Neuronal stem cell (in vitro differentiated cells): ENCODE measurements at places on chromosomes 12 and 14.

DNA sequence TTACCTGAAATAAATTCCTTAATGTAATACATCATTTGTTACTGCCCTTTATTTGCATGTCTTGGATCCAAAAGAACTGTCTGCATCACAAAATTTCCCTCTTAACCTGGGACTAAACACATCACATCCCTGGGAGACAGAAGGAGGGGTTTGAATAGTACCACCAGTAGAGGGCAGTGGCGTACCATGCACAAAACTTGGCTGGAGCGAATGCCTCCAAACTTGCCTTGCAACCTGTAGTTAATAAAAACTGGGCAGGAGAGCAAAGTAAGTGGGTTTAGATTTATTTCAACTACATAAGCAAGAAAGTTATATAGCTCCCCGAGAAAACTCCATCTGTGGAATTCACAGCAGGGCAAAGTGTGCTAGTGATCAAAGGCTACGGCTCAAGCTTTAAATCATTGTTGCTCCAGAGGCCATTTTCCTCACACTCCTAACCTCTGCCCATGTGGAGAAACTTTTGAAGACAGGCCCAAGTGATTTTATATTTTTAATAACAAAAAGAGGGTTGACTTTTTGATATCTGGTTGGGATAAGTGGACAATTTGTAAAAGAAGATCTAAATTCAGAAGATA, 1176.7 kb upstream of the SEL1L start:
- H3K27me3 ChIP-seq, result no peaks in the 10 kb centered on the region
- H3K27ac ChIP-seq, result no peak overlapping the region

DNA sequence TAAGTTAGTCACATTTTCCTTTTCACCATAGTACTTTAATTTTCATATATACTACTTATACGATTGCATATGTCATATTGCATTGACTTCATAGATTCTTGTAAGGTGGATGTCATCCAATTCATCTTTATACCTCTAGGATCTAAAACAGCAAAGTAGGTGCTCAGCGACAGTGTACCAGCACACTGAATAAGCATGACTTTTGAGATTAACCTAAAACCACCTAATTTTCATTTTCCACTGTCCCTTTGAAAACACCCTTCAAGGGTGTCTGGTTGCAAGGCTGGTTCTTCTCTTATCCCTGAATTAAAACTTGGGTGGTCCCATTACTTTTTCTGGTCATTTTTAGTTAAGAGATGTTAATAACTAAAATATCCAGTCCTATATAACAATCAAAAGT, 4.4 kb downstream of the GPR19 start:
- no peaks in the 10 kb centered on the region for H3K27me3 ChIP-seq
- no peak overlapping the region for H3K4me3 ChIP-seq
- H3K4me1 ChIP-seq, result peaks cover 4% of the 10 kb centered on the region
- no peaks in the 10 kb centered on the region for H3K36me3 ChIP-seq
- DNase-seq, result no peak
- no peak overlapping the region for H3K27ac ChIP-seq

DNA sequence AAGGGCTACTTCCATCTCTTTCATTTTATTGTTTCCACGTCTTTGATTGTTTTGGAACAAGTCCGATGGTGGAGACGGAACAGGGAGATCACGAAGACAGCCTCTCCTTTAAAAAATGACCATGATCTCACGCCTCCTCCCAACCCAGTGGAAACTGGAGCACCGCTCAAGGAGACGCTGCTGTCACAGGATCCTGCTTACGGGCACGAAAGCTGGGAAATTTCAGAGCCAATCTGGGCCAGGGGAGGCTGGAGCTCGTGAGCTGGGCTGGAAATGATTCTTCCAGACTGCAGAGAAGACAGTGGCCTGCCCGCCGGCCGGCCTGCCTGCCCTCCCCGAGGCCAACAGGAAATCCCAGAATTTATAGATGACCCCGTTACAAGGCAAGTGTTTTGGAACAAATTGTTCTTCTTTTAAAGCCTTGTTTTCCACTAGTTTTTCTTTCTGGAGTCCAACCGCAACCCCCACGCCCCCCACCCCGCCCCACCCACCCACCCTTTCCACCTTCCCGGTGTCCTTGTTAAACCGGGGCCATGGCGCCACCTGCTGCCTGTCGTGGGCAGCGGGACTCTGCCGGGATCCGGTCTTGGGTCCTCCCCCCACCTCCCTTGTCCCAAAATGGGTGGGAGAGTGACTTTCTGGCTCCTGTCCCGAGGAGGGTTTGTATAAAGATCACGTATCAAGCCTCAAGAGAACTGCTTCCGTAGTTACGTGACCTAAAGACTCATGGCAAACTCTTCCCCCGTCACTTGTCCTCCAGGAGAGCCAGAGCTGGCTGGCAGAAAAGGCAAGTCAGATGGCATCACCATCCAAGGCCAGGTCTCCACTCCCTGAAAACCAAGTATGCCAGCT, 40.3 kb downstream of the MAP1LC3B2 start:
- H3K4me3 ChIP-seq, result no peak overlapping the region
- peak; percentile 58 for DNase-seq
- no peaks in the 10 kb centered on the region for H3K4me1 ChIP-seq
- no peak overlapping the region for H3K27ac ChIP-seq
- H3K27me3 ChIP-seq, result no peaks in the 10 kb centered on the region
- no peaks in the 10 kb centered on the region for H3K36me3 ChIP-seq

- no peak overlapping the region for H3K4me3 ChIP-seq
- no peaks in the 10 kb centered on the region for H3K4me1 ChIP-seq
- peaks cover 78% of the 10 kb centered on the region for H3K36me3 ChIP-seq
- H3K27me3 ChIP-seq, result no peaks in the 10 kb centered on the region
- no peak for DNase-seq
Measured at GRCh38 chr12:111645433-111645832, 40.3 kb downstream of the BRAP start.

GRCh38 chr12:116744766-116745165, 6.7 kb downstream of the RNFT2 start:
- peaks cover 61% of the 10 kb centered on the region for H3K36me3 ChIP-seq
- no peak for DNase-seq
- no peak overlapping the region for H3K4me3 ChIP-seq
- no peaks in the 10 kb centered on the region for H3K4me1 ChIP-seq
- H3K27me3 ChIP-seq, result no peaks in the 10 kb centered on the region
- H3K27ac ChIP-seq, result no peak overlapping the region

- no peaks in the 10 kb centered on the region for H3K36me3 ChIP-seq
- H3K27me3 ChIP-seq, result no peaks in the 10 kb centered on the region
Measured at GRCh38 chr14:99632410-99633035, 12.4 kb upstream of the HHIPL1 start.

DNA sequence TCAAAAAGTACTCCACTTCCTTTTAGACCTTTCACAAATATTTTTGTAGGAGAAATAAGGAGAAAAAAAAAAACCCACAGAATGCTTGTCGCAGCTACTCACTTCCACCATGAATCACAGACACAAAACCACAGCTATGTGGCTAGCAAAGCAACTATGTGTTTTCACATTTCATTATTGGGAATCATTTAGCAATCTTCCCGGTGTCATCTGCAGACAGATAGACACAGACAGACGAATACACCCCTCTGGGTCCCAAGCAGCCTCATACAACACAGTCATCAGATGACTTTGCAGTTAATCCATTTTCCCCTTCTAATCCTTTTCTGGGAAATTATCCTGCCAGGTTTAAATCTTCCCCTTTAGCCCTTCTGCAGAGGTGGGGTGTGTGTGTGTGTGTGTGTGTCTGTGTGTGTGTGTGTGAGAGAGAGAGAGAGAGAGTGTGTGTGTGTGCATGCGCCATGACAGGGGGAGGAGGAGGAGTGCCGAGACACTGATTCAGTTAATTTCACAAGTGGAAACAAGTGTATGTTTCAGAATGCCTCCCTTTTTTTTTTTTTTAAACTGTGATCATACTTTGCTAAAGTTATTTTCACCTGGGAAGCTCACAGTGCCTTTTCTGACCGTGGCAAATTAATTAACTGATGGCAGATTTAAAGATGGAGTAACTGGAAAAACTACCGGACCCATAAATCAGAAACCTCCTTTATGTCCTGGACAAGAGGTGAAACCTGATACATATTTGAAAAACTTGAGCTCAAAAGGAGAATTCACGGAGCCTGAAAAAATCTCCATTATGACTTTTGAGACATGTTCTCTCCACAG, 39.9 kb downstream of the LTBP2 start:
- no peaks in the 10 kb centered on the region for H3K36me3 ChIP-seq
- peaks cover 10% of the 10 kb centered on the region for H3K4me1 ChIP-seq
- H3K27me3 ChIP-seq, result no peaks in the 10 kb centered on the region
- H3K4me3 ChIP-seq, result peak overlapping the region; percentile 49
- DNase-seq, result no peak

DNA sequence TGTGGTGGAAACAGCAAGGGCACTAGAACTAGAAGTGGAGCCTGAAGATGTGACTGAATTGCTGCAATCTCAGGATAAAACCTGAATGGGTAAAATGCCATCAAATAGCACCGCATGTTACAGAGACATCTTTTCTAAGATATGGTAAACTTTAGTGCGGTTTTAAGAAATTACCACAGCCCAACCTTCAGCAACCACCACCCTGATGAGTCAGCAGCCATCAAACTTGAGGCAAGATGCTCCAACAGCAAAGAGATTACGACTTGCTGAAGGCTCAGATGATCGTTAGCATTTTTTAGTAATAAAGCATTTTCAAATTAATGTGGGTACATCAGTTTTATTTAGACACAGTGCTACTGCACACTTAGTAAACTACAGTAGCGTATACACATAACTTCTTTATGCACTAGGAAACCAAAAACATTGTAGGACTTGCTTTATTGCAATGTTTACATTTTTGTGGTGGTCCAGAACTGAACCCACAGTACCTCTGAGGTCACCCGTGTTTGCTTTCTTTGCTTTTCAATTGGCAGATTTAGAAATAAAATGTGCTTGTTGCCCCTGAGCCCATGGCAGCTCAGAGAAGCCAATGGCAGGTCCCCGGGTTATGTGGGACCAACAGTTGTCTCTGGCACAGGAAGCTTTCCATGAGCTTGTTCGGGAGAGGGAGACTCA, 15.9 kb downstream of the GOLGA3 start:
- no peak overlapping the region for H3K4me3 ChIP-seq
- no peaks in the 10 kb centered on the region for H3K4me1 ChIP-seq
- DNase-seq, result no peak
- H3K27ac ChIP-seq, result no peak overlapping the region
- H3K36me3 ChIP-seq, result peaks cover 39% of the 10 kb centered on the region

- no peak overlapping the region for H3K27ac ChIP-seq
- no peak for DNase-seq
- H3K36me3 ChIP-seq, result no peaks in the 10 kb centered on the region
- H3K4me3 ChIP-seq, result no peak overlapping the region
- no peaks in the 10 kb centered on the region for H3K4me1 ChIP-seq
- no peaks in the 10 kb centered on the region for H3K27me3 ChIP-seq
Measured at GRCh38 chr14:65566820-65567522, 154.4 kb downstream of the FUT8 start.

DNA sequence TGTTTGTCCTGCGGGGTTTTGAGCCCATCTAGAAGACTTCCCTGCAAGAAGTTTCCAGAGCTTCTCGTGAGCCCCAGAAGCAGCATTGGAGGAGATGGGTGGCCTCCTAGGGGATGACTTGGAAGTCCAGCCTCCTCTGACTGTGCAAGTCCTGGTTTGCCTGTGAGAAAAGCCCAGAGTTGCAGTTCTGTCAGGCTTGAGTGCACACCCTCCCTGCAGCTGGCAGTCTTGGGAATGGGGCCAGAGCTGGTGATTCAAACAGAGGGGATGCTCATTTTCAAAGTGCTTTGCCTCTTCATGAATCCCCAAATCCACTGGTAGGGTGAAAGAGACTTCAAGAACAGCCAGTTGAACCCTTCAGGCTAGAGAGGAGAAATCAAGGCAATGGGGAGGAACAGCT, 3.9 kb upstream of the PPP1R1A start:
- no peaks in the 10 kb centered on the region for H3K36me3 ChIP-seq
- no peaks in the 10 kb centered on the region for H3K27me3 ChIP-seq
- H3K27ac ChIP-seq, result no peak overlapping the region

DNA sequence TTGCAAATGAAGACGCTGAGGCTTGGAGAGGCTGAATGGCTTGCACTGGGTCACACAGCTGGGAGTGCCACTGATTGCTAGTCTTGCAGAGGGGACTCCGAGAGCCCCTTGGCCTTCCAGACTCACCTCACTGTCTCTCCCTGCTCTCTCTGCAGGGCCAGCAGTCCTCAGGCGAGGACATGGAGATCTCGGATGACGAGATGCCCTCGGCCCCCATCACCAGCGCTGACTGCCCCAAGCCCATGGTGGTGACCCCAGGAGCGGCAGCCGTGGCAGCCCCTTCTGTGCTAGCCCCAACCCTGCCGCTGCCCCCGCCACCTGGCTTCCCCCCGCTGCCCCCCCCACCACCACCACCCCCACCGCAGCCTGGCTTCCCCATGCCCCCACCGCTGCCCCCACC, 10.1 kb downstream of the SETD1B start:
- no peaks in the 10 kb centered on the region for H3K27me3 ChIP-seq
- peaks cover 81% of the 10 kb centered on the region for H3K36me3 ChIP-seq
- no peak for DNase-seq
- peaks cover 8% of the 10 kb centered on the region for H3K4me1 ChIP-seq
- H3K4me3 ChIP-seq, result no peak overlapping the region

- H3K27me3 ChIP-seq, result no peaks in the 10 kb centered on the region
- no peak overlapping the region for H3K27ac ChIP-seq
- no peak for DNase-seq
- H3K36me3 ChIP-seq, result peaks cover 98% of the 10 kb centered on the region
- H3K4me3 ChIP-seq, result no peak overlapping the region
- H3K4me1 ChIP-seq, result no peaks in the 10 kb centered on the region
Measured at GRCh38 chr14:74784634-74785033, 21.5 kb downstream of the YLPM1 start.

- H3K27me3 ChIP-seq, result no peaks in the 10 kb centered on the region
- no peak overlapping the region for H3K4me3 ChIP-seq
- H3K36me3 ChIP-seq, result no peaks in the 10 kb centered on the region
- DNase-seq, result no peak
- H3K4me1 ChIP-seq, result peaks cover 2% of the 10 kb centered on the region
Measured at GRCh38 chr14:38080696-38081095, 127.0 kb upstream of the SSTR1 start.

- H3K27me3 ChIP-seq, result no peaks in the 10 kb centered on the region
- no peak overlapping the region for H3K4me3 ChIP-seq
- no peaks in the 10 kb centered on the region for H3K36me3 ChIP-seq
- H3K27ac ChIP-seq, result no peak overlapping the region
- DNase-seq, result no peak
Measured at GRCh38 chr12:104533134-104533533, 76.4 kb downstream of the CHST11 start.

DNA sequence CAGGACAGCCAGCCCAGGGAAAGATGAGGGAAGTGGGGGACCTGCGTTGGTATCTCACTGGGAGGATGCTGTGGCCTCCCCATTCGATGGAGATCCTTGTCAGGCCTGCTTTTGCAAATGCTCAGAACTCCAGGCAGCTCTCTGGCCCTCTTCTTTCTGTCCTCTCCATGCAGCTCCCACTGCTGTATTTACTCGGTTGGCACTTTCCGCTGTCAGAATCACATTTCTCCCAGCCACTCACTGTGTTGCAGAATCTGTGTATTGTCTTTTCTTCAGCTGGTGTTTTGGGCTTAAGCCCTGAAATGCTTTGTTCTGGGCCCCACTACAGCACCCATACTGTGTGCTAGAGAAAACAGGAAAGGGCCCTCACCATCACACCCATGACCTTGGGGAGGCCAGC, 401.1 kb downstream of the RGS6 start:
- H3K27ac ChIP-seq, result no peak overlapping the region
- no peaks in the 10 kb centered on the region for H3K36me3 ChIP-seq
- no peaks in the 10 kb centered on the region for H3K4me1 ChIP-seq
- no peak for DNase-seq
- no peak overlapping the region for H3K4me3 ChIP-seq
